Fibroblast of villous mesenchyme (primary cell): ENCODE measurements at places on chromosomes 7 and 10.

GRCh38 chr10:29403208-29403607 is 114.3 kb downstream of the LYZL1 start:
- DNase-seq, result no peak

- DNase-seq, result peak; percentile 59
Measured at GRCh38 chr10:102669206-102670064, 25.2 kb downstream of the TRIM8 start.

DNA sequence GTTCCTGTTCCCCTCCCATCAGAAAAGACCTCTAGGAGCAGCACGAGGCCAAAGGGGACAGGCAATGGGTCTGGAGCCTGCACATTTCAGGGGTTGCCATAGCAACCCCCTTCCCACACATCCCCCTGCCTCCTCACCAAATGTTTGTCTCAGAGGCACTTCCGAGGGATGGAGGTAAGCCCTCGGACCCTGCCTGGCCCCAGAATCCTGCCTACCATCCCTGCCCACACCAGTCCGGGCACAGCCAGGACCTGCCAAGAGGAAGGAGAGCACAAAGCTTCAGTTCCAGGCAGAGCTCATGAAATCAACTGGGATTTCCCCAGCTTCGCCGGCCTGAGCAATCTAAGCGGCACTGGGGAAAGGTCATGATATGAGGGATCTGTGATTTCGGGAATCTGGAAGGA is 175.0 kb upstream of the PLXNA4 start:
- DNase-seq, result no peak

DNA sequence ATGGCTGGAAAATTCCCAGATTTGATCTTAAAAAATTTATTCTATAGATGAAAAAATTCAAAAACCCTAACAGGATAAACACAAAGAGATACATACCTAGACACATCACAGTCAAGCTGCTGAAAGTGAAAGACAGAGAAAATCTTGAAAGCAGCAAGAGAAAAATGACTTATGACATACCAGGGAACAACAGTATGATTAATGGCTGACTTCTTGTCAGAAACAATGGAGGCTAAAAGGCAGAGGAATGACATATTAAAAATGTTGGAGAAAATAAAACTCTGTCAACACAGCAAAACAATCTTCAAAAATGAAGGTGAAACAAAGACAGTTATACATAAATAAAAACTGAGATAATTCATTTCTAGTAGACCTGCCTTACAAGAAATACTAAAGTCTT is 442.7 kb downstream of the IPMK start:
- DNase-seq, result no peak

- no peak for DNase-seq
Measured at GRCh38 chr10:661597-662222, 27.8 kb downstream of the DIP2C start.

- no peak for DNase-seq
Measured at GRCh38 chr10:18211862-18212261, 71.6 kb downstream of the CACNB2 start.

DNA sequence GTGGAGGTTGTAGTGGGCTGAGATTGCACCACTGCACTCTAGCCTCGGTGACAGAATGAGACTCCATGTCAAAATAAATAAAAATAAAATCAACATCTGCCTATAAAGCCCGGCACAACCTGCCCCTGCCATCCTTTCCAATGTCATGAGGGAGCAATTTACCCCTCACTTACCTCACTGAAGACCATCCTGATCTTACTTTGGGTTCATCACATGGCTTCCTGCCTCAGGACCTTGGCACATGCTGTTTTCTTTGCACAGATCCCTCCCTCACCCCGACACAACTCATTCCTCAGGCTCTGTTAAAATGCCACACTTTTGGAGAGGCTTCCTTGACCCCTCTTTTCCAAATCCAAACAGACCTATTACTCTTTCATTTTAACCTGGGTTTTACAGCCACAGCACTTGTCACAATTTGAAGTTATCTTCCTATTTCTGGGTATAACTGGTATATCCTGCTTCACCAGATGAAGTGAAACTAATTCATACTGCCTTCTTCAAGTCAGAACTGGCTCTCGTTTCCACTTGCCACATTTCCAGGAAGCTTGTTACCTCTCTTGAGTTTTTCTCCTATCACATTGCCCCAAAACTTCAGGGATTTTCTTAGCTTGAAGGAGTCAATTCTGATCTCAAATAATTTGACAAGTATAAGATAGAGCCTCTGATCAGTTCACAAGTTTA is 69.3 kb upstream of the PARD3 start:
- DNase-seq, result no peak

- no peak for DNase-seq
Measured at GRCh38 chr10:133451346-133451745, 2.4 kb upstream of the SCART1 start.

DNA sequence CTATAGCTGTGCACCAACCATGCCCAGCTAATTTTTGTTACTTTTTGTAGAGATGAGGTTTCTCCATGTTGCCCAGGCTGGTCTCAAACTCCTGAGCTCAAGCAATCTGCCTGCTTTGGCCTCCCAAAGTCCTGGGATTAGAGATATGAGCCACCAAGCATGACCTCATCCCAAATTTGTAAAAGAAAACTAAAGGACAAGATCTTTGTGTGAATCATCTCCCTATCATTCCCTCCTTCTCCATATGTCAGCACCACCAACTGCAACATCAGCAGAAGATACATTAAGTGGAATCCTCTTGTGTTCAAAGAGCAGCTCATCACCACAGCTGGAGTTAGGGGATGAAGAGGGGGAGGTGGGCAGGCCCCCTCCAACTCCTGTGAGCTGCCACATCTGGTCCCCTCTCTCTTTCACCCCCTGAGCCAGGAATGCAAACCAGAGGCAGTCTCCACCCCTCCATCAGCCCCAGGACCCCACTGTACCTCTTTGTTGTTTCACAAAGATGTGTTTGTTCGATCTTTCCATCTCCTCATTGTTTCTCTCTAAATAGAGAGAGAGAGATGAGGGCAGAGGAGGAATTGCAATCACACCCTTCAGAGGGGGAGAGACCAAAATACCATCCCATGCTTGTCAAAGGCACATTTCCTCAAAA is 47.3 kb upstream of the PIP4K2A start:
- DNase-seq, result no peak

GRCh38 chr10:99976886-99977665 is 32.7 kb downstream of the DNMBP start:
- peak; percentile 99 for DNase-seq

DNA sequence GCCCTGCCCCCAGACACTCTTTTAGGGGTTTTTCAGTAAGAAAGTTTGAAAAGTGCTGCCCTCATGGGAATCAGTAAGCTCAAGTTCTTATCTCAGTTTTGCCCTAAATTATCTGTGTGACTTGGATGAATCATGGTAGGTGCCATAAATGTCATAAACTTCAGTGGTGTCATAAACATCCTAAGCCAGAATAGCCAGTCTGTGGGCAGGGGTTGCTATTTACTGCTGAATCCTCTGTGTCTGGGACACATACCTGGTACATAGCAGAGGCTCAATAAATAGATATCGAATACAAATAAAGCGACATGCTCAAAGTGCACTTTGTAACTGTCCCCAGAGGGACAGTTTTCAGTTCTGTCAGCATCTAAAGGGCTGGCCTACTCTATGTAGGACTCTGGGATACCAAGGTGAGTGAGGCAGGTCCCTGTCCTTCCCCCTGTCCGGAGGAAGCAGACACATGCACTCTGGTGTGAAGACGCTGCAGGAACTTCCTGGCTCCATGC is 502.1 kb downstream of the RPS24 start:
- DNase-seq, result peak; percentile 34

DNA sequence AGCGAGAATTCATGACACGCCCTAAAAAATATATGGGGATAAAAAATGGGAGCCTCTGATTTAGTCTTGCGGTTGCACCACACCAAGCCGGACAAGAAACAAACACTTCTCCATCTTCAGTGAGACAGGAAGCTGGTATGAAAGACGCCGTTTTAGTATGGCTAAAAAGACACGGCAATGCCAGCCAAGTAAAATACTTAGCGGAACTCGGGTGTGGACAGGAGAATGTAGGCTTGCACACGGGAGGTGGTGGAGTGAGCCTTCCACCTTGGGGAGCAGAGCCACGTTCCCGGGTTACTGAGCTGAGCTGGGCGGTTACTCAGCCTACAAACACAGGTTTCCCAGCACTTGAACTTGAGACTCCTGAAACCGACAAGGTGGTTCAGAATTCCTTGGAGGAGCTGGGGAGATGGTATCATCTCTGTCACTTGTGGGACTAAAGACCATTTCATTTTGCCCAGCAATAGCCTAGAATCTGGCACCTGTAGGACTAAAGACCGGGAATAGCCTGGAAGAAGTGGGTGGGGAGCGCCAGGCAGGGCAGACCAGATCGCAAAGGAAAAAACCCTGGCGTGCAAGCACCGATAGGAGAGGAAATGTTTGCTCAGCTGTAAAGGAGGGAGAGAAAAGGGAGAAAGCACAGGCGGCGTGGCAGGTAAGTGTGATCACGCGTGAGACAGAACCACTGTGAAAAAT is 34.8 kb upstream of the SEPHS1 start:
- DNase-seq, result no peak

- DNase-seq, result no peak
Measured at GRCh38 chr10:103613616-103614015, 120.1 kb downstream of the NEURL1 start.

- DNase-seq, result no peak
Measured at GRCh38 chr10:113960617-113961181, 83.0 kb upstream of the ADRB1 start.

DNA sequence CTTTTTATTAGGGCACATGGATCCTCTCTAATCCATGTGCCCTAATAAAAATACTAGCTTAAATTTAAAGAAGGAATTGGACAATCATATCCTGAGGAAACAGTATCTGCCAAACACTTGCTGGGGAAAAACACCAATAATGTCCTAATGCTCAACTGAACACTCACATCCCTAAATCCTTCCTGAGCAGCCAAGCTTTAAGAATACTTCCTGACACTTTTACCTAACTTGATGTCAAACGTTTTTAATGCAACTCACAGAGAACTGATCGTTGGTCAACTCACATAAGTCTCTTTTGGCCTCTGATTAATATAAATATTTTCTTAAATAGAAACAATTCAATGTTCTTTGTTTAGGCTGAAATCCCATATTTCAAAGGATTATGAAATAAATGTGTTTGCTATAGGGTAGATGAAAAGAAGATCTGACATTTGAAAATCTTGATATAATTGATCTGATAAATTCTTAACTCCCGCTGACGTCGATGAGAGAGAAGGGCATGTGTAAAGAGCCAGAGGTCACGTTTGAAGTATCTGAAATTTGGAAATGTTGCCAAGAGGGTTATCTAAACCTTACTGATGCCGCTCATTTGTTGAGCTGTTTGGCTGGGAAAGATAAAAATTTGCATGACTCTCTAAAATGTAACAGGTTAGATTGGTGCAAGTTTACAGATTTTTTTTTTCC is 122.8 kb upstream of the RHOBTB1 start:
- peak; percentile 51 for DNase-seq

DNA sequence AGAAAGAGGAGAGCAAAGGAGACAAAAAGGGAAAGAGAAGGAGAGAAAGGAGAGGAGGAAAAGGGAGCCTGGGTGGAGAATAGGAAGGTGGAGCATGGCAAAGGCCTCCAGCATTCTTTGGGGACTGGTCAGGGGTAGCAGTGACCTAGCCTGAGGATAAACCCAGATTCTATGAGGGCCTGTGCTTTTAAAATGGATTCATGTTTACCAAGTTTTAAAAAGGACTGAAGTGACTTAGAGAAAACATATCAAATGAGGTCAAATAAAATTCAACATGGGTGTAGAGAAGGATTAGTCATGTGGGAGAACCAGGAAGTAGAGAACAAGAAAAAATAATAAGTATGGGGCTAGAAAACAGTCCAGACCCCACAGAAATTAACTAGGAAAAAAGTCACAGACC is 20.7 kb downstream of the CREB3L2 start:
- DNase-seq, result no peak
